Left ventricle myocardium inferior (tissue), 1 donor: ENCODE measurements at places on chromosomes 4 and X. TPM values are rescaled to one million over a fixed set of nuclear protein-coding genes. Genes with fewer than 3 reads are reported as not detected.

PNMA3 gene
- 1.8 TPM for total RNA-seq

APLN gene
- total RNA-seq, result 15.9 TPM

DCK gene
- total RNA-seq, result 7.5 TPM

TMEM271 gene
- not detected for total RNA-seq

XKRX gene
- total RNA-seq, result not detected

GRCh38 chrX:107674480-107675364 lies 46.4 kb downstream of the PRPS1 start:
- DNase-seq, result peak; percentile 71

DNA sequence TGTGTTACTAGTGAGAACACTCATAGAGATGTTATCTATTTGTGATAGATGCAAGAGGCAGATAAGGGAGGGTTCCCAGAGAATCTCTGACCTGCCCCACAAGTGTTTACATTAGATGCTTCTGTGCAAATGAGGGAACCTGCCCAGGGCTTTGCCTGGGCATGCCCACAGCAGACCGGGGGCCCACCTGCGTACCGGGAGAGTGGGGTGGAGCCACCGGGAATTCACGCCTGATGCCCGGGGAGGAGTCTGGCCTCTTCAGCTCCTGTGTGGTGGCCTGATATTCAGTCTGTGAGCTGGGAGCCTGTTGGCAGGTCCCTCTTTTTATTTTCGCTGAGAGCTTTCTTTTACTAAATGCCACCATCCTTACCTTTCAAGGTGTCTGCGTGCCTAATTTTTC lies 155.7 kb downstream of the SNCA start:
- DNase-seq, result no peak

GRCh38 chrX:16177260-16177659 lies 10.0 kb downstream of the MAGEB17 start:
- DNase-seq, result no peak

DNA sequence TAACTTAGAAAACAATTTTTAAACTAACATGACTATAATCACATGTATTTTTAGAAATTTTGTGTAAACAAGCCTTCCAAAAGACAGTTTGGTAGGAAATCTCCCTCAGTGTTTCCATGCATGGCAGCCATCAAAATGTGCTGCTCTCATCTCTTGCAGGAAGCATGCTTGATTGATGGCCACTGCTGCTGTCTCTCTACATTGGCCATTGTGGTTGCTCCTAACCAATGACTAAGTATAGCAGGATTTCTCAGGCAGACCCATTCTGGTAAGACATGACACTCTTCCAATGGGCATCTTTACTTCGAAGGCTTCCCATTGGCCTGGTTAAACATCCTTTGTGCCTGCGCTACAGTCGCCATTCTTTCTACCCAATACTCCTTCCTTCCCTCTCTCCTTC lies 78.9 kb upstream of the GUCY1A1 start:
- DNase-seq, result no peak

GRCh38 chr4:95178938-95179337 lies 369.8 kb downstream of the UNC5C start:
- no peak for DNase-seq

DNA sequence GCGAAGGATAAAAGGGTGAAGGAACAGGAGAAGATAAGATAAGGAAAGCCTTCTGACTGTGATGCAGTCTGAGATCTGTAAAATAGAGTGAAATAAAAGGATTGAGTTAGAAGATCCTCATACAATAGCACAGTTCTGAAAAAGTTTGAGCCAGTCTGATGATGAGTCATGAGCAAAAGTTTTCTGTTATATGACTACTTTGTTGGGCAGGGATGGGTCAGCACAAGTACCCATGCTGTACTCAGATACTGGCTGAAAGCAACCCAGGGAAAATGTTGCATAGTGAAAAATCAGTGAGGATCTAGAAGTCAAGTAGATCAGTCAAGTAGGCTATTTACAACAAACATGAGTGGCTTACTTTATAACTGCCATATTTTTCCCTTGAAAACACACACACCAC lies 253.5 kb downstream of the PCDH10 start:
- DNase-seq, result no peak

GRCh38 chr4:6362896-6363295 lies 93.2 kb downstream of the WFS1 start:
- no peak for DNase-seq

- DNase-seq, result no peak
Measured at GRCh38 chr4:120977435-120977997, 55.0 kb upstream of the PRDM5 start.

GRCh38 chr4:24991015-24991414 lies 39.7 kb downstream of the LGI2 start:
- no peak for DNase-seq

- no peak for DNase-seq
Measured at GRCh38 chr4:138188406-138189084, 53.6 kb downstream of the SLC7A11 start.

DNA sequence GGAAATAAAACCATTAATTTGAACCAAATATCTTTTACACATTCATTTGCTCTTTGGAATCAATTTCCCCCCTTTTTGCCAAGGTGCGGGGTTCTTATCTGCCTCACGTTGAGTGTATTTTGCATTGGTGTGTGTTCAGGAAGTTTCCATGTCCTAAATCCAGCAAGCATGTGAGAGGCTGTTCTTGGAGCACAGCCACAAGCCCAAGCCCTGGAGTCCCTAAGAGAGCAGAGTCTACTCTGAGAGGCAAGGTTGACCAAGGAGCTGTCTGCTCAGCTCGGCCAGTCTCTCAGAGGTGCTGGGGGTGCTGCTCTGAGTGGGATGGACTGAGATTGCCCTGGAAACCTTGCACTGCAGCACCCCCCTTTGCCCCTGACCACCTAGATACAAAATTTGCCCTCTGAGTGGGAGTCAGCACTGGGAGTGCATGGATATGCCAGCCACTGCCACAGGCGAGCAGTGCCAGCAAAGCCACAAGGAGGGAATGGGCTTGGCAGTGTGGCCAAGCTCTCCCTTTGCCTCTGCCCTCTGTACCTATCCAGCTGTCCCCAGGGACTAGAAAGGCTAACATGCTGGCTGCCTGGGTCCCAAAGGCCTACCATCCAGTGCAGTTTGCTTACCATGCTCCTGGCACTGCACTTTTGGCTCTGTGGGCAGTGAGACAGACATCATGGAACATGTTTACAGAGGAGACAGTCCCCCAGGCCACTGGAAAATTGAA lies 20.5 kb upstream of the FAM193A start:
- peak; percentile 59 for DNase-seq

- no peak for DNase-seq
Measured at GRCh38 chr4:147056940-147057610, 111.4 kb upstream of the TTC29 start.

DNA sequence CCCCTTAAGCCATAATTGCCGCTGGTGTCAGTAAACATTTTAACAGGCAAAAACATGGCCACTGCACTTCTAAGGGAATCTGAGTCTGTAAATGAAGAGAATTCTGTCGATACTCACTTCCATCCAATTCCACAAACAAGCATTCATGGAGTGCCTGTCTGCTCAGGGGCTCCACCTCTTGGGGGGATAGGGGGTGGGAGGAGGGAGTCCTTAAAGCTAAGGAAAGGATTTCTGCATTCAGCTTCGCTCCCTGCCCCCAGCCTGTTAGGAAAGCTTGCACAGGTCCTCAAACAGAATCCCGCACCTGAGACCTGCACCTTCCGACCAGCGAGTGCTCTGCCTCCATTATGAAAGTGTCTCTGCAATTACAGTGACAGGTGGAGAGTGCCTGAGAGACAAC lies 130.2 kb upstream of the KIT start:
- no peak for DNase-seq
